ENCODE measurements at places on chromosomes 1 and 21. TPM values are rescaled to one million over a fixed set of nuclear protein-coding genes. Genes with fewer than 3 reads are reported as not detected.

The VAMP3 gene
- total RNA-seq: 115 TPM

The CD247 gene
- total RNA-seq: not detected

The KCNE1 gene
- total RNA-seq: 0.19 TPM

The CFHR4 gene
- total RNA-seq: not detected

The FNDC10 gene
- total RNA-seq: 3.5 TPM

The CELA2B gene
- not detected for total RNA-seq

The RHD gene
- not detected for total RNA-seq

The PLCH2 gene
- total RNA-seq: 157 TPM

The PTPN22 gene
- 0.32 TPM for total RNA-seq

The MROH9 gene
- total RNA-seq: not detected

The CFHR5 gene
- total RNA-seq: not detected

The G0S2 gene
- 8.2 TPM for total RNA-seq

The CAPN8 gene
- total RNA-seq: 9.5 TPM

The PRDX6 gene
- 218 TPM for total RNA-seq

The RGS5 gene
- 0.83 TPM for total RNA-seq
